ENCODE measurements at places on chromosomes 16 and 17.

DNA sequence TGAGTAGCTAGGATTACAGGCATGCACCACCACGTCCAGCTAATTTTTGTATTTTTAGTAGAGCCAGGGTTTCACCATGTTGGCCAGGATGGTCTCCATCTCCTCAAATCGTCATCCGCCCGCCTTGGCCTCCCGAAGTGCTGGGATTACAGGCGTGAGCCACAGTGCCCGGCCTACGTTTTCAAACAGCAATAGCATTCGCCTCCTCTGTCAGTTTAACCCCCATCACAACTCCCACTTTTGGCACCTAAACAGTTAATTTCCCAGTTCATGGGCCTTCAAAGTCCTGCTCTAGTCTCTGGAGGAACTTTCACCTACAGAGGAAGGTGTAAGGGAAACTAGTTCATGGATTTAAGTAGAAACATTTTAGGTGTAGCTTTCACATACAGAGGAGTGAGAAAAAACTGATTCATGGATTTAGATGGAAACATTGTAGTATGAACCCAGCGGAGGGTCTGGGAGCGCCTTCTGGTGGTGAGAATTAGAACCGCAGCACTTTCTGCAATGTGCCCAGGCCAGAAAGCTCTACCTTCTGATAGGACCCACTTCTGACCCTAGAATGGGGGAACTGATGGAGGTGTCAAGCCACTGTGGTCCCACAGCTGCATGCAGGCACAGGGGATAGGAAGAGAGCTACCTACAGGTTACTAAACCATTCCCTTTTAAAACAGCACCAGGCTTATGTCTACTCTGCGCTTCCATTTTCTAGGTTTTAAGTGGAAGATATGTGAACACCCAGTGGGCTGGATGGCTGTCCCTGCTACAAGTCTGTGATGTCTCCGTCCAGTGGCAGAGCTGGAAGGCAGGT is 12.0 kb upstream of the MEOX1 start:
- DNase-seq, result no peak

GRCh38 chr16:72455743-72456659 is 284.0 kb upstream of the PMFBP1 start:
- DNase-seq, result no peak

DNA sequence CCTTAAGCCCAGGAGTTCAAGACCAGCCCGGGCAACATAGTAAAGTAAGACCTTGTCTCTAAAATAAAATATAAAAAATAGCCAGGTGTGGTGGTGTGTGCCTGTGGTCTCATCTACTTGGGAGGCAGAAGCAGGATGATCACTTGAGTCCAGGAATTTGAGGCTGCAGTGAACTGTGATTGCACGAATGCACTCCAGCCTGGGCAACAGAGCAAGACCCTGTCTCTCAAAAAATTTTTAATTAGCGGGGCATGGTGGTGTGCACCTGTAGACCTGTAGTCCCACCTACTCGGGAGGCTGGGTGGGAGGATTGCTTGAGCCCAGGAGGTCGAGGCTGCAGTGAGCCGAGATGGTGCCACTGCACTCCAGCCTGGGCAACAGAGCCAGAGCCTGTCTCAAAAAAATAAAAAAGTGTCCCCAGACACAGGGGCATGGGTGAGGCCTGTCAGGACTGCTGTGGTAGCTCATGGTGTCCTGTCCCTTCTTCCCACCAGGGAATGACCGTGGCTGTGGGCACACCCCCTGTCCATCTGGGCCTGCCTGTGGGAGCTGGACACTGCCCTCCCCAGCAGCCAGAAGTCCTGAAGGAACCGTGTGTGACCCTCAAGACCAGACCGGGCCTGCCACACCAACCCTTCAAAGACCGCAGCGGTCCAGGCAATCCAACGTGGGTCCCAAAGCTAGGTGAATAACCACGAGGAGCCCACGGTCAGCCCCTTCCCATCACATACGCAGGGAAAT is 30.8 kb upstream of the GAA start:
- no peak for DNase-seq

DNA sequence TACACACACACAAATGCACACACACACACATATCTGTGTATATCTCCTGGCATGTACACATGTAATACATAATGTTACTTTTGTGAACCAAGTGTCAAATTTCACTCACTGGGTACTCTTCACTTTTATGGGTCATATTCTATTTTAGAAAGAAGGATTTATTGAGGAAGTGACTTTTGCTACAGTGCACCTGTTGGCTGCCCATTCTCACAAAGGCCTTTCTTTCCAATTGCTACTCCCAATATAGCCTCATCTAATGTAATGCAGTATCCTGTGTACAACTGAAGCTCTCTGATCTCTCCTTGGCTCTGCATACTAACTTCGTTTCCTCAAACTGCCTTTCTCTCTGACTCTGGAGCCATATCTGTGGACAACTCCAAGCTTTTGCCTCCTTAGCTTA is 107.5 kb downstream of the ABCA8 start:
- no peak for DNase-seq

- no peak for DNase-seq
Measured at GRCh38 chr17:83064021-83064731, 15.2 kb upstream of the METRNL start.

DNA sequence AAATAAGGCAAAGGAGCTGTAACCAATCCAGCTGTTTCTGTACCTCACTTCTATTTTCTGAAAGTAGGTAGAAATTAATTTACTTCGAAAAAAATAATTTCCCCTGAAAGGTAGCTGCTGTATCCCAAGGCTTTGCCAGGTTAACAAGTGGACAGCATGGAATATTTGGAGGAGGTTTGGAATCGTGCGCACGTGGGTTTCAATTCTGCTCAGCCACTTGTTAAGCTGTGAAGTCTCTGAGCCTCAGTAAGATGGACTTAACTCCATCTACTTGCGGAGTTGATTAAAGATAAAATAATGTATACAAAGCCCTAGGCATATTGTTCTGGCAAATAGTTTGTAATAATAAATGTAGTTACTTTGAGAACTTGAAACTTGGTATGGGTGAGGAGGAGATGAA is 57.4 kb upstream of the LGALS9 start:
- DNase-seq, result no peak

- DNase-seq, result no peak
Measured at GRCh38 chr17:50148226-50149090, 2.0 kb downstream of the PPP1R9B start.

DNA sequence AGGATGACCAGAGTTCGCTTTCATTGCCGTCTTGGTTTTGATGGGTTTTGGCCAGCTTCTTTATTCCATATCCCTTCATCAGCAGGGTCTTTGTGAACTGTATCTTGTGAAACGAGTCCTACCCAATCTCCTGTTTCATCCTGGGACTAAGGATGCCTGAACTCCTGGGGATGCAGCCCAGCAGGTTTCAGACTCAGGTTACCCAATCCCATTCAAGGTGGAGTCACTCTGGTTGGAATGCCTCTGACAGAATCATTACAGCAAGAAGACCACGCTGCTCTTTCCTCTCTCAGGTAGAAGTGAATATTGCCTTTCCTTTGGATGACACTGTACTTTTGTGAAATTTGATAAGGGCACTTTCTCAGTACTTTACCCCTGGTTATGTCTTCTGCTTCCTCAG is 98.1 kb downstream of the CDH11 start:
- DNase-seq, result no peak

GRCh38 chr16:77472262-77472661 is 37.4 kb upstream of the ADAMTS18 start:
- no peak for DNase-seq

DNA sequence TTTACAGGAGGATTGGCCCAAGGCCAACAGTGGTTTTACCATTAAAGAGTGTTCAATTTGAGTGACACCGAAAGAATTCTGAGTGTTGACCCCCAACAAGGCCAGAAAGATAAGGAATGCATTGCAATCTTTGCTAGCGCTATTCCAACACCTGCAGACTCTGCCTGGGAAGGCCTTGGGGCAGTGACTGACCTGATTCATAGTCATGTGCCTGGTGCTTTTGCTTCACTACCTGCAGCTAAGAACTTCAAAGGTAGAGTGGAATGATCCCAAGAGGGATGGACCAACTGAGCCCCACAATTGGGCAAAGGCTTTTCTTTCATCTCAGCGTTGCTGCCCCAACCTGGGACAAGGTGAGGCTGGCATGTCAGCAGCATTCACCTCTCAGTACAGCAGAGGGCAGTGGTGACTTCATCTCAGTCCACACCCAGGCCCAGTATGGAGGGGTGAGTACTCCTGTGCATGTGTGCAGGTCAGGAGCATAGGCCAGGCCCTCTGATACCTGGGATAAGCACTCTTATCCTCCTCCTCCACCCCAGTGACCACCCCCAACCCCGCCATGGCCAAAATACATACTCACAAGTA is 149.6 kb upstream of the GNAO1 start:
- DNase-seq, result peak; percentile 67

- no peak for DNase-seq
Measured at GRCh38 chr16:65117811-65118448, 3.9 kb downstream of the CDH11 start.

DNA sequence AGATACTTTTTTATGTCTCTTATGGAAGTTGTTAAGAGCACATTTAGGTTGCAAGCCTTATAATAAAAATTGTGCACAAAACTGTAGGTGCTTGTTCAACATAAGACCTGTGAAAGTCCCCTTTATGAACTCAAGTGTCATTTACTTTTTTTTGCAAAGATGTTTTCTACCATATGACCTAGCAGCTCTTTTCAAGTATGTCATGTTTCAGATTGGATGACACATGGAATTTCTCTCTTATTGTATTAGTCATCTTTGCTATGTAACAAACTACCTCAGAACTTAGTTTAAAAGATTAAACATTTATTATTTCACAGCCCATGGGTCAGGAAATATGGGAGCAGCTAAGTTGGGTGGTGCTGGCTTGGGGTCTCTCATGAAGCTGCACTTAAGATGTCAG is 57.9 kb downstream of the PHKB start:
- no peak for DNase-seq
